ENCODE measurements at places on chromosomes 3 and 15. TPM values are rescaled to one million over a fixed set of nuclear protein-coding genes. Genes with fewer than 3 reads are reported as not detected.

Gene GABRR3
- not detected for total RNA-seq

Gene MCTP2
- 94.8 TPM for total RNA-seq

Gene RAB6B
- 0.27 TPM for total RNA-seq

Gene GOLGA8N
- 34.7 TPM for total RNA-seq

Gene SPTSSB
- total RNA-seq, result under 0.01 TPM

Gene ARL14
- total RNA-seq, result not detected

Gene GOLGA6B
- total RNA-seq, result not detected

Gene PRR20G
- total RNA-seq, result not detected

Gene STRA6
- total RNA-seq, result under 0.01 TPM

Gene MNS1
- total RNA-seq, result 0.27 TPM

Gene COL6A6
- 0.27 TPM for total RNA-seq

Gene ADAMTS17
- total RNA-seq, result under 0.01 TPM

Gene HMG20A
- 26.4 TPM for total RNA-seq

Gene PHLDB2
- total RNA-seq, result 4.8 TPM

Gene FRMD5
- not detected for total RNA-seq

Gene CHRNA7
- total RNA-seq, result 2.7 TPM

Gene SLC35G2
- total RNA-seq, result 10.8 TPM

Gene WHAMM
- total RNA-seq, result 6.7 TPM

Gene TRPM1
- total RNA-seq, result under 0.01 TPM

Gene ISLR2
- not detected for total RNA-seq

Gene CIDEC
- under 0.01 TPM for total RNA-seq

All from hematopoietic multipotent progenitor cell (in vitro differentiated cells).